ENCODE measurements at places on chromosomes 12 and 14. TPM values are rescaled to one million over a fixed set of nuclear protein-coding genes. Genes with fewer than 3 reads are reported as not detected.

DNA sequence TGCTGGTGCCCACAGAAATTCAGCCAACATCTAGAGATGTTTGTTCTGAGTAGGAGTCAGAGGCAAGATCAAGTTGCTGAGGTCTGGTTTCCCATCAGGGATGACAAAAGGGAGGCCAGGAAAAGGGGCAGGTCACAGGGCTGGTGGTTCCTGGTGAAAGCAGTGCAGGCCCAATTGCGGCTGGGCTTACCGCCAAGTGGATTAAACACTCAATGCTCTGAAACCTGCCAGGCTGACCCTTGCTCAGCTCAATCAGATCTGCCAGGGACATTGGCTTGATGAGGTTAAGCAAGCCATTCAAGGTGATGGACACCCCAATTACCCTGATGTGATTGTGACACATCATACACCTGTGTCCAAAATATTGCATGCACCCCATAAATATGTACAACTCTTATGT, 5.5 kb upstream of the OAS1 start:
- no peaks in the 10 kb centered on the region for H3K36me3 ChIP-seq
- H3K27ac ChIP-seq = no peak overlapping the region
- no peak overlapping the region for H3K4me3 ChIP-seq
- no peak for DNase-seq
- 0 out of 2 replicates have a peak, but pooled peaks cover 5% of the 10 kb centered on the region for H3K4me1 ChIP-seq
- H3K27me3 ChIP-seq = peaks cover 27% of the 10 kb centered on the region

- no peak for DNase-seq
- no peaks in the 10 kb centered on the region for H3K4me1 ChIP-seq
- H3K4me3 ChIP-seq = no peak overlapping the region
- H3K27ac ChIP-seq = no peak overlapping the region
Measured at GRCh38 chr12:130185455-130186391, 23.5 kb downstream of the FZD10 start.

DNA sequence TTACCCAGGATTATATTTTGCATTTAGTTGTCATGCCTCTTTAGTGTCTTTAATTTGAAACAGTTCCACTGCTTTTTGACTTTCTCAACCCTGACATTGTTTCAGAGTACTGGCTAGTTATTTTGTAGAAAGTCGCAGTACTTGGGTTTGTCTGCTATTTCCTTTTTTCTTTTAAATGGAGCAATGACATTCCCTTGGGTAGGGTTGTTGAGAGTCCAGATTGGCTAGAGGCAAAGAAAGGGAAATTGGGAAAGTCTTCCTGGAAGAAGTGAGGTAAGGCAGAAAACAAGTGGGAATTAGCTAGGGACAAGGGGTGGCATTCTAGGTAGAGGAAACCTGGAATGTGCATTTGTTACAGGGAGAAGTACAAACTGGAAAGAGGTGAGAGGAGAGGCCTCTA, 245.9 kb downstream of the EMP1 start:
- H3K27me3 ChIP-seq = no peaks in the 10 kb centered on the region
- DNase-seq = no peak
- no peaks in the 10 kb centered on the region for H3K4me1 ChIP-seq
- no peaks in the 10 kb centered on the region for H3K36me3 ChIP-seq
- H3K27ac ChIP-seq = no peak overlapping the region
- no peak overlapping the region for H3K4me3 ChIP-seq

DNA sequence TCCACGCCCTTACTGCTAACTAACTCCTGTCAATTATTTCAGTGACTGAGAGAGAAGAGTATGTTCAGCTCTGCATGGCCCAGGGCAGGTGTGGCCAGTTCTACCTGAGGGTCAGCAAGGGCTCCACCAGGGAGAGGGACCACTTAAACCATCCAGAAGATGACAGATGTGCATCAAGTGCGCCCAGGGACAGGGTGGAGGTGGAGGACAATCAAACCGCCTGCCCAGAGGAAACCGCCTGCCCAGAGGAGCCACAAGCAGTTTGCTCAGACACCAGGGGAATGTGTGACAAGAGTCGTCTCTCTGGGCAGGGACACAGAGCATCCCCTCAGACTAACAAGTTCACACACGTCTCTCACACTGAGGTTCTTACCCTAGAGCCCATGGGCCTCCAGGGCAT, 14.5 kb downstream of the DPF3 start:
- H3K27me3 ChIP-seq = peaks cover 6% of the 10 kb centered on the region
- H3K27ac ChIP-seq = no peak overlapping the region
- H3K36me3 ChIP-seq = no peaks in the 10 kb centered on the region
- no peak overlapping the region for H3K4me3 ChIP-seq

DNA sequence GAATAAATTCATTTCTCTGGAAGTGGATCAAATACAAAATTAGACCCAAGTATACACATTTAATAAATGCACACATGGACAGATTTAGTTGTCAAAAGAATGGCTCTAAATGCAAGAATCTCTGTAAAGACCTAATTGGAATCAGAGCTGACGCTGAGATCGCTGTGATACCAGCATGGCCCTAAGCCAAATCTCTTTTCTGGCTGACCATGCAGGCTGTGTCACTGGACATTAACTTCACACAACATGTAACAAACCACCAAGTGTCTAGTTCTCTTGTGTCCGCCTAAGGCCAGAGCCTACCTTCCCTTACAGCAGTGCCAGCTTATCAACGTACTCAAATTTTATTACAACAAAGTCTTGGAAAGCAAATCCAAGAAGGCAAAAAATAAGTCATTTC, 127.5 kb downstream of the MED13L start:
- no peak overlapping the region for H3K4me3 ChIP-seq
- no peaks in the 10 kb centered on the region for H3K36me3 ChIP-seq
- H3K4me1 ChIP-seq = peaks cover 8% of the 10 kb centered on the region
- no peaks in the 10 kb centered on the region for H3K27me3 ChIP-seq
- DNase-seq = no peak
- H3K27ac ChIP-seq = no peak overlapping the region

GRCh38 chr12:68037616-68038255, 48.5 kb downstream of the IFNG-AS1 start:
- H3K27ac ChIP-seq = no peak overlapping the region
- no peak for DNase-seq
- H3K4me1 ChIP-seq = no peaks in the 10 kb centered on the region
- H3K36me3 ChIP-seq = no peaks in the 10 kb centered on the region

DNA sequence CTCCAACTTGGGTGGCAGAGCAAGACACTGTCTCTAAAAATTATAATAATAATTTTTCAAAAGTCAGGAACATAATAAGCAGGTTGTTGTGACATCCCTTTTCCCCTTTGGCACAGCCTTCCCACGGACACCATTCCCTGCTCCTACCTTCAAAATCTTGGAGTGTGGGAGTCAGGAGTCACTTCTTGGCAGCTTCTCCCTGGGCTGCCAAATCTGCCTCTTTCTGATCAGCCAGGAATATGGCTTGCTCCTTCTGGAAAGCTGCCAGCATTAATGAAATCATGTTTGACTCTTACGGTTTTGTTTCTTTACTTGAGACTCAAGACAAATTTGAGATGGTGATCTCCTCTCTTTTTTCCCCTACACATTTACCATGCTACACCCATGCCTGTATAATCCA, 391.4 kb upstream of the SYT1 start:
- H3K4me1 ChIP-seq = no peaks in the 10 kb centered on the region
- H3K36me3 ChIP-seq = no peaks in the 10 kb centered on the region
- H3K27ac ChIP-seq = no peak overlapping the region
- no peak overlapping the region for H3K4me3 ChIP-seq
- no peak for DNase-seq
- H3K27me3 ChIP-seq = no peaks in the 10 kb centered on the region

DNA sequence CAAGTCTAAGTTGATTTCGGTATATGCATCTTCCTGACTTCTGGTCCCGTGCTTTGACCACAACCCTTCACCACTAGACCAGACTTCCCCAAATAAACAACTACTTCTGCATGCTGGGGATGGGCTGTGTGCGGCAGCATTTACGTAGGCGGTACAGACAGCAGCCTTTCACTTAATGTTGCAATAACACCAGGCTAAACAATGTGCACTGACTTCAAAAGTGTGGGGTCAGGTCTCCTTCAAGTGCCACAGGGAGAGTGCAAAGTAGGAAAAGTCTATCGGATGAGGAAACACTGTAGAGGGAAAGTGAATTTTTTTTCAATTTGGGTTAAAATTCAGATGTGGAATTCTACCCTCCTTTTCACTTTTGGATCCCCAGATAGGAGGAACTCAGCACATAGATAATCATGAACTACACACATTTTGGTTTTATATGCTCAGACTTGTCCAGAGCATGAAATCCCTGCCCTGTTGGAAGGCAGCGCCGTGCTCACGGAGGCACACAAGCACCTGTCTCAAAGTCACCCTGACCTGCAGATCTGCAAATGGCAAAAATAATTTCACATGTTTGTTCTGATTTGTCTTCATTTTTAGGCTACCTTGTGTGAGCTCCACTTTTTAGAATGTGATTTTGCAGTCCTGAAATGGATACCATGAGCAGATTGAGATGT, 3.6 kb upstream of the FOS start:
- peaks cover 4% of the 10 kb centered on the region for H3K36me3 ChIP-seq
- H3K4me3 ChIP-seq = no peak overlapping the region
- no peak for DNase-seq
- peaks cover 31% of the 10 kb centered on the region for H3K4me1 ChIP-seq

GRCh38 chr14:58712357-58712756, 74.6 kb downstream of the DACT1 start:
- H3K27ac ChIP-seq = no peak overlapping the region
- no peak for DNase-seq
- no peaks in the 10 kb centered on the region for H3K4me1 ChIP-seq

GRCh38 chr12:82458101-82458500, 99.8 kb downstream of the METTL25 start:
- no peaks in the 10 kb centered on the region for H3K4me1 ChIP-seq

DNA sequence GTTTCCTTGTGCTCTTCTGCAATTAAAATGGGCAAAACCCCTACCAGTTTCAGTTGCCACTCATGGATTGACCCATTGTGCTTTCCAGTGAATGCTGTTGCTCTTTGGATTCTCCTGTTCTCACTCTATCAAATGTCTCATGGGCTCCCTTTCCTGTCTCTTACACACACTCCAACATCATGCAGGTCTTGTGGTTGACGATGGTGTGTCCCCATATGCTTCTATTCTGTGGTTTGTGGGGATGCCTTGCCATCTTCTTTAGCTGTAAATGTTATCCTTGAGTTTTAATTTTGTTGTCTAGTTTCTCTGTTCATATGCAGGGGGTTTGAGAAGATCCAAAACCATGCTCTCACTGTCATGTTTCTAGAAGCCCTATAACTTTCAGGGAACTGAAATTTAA, 31.9 kb upstream of the FBXO34 start:
- no peaks in the 10 kb centered on the region for H3K4me1 ChIP-seq
- H3K27me3 ChIP-seq = peaks cover under 1% of the 10 kb centered on the region
- DNase-seq = no peak
- no peak overlapping the region for H3K4me3 ChIP-seq
- no peaks in the 10 kb centered on the region for H3K36me3 ChIP-seq

GRCh38 chr12:41743835-41744234, 400.8 kb downstream of the GXYLT1 start:
- no peaks in the 10 kb centered on the region for H3K36me3 ChIP-seq
- H3K4me1 ChIP-seq = no peaks in the 10 kb centered on the region
- H3K27ac ChIP-seq = no peak overlapping the region
- no peak overlapping the region for H3K4me3 ChIP-seq

GRCh38 chr12:78118036-78118435, 287.3 kb downstream of the NAV3 start:
- H3K27me3 ChIP-seq = no peaks in the 10 kb centered on the region
- DNase-seq = no peak
- H3K4me3 ChIP-seq = no peak overlapping the region
- no peak overlapping the region for H3K27ac ChIP-seq
- H3K36me3 ChIP-seq = no peaks in the 10 kb centered on the region
- no peaks in the 10 kb centered on the region for H3K4me1 ChIP-seq

GRCh38 chr12:64652346-64652745, 42.1 kb downstream of the RASSF3 start:
- no peak overlapping the region for H3K4me3 ChIP-seq
- H3K36me3 ChIP-seq = no peaks in the 10 kb centered on the region
- no peak overlapping the region for H3K27ac ChIP-seq
- H3K27me3 ChIP-seq = no peaks in the 10 kb centered on the region
- H3K4me1 ChIP-seq = peaks cover 47% of the 10 kb centered on the region
- no peak for DNase-seq

GRCh38 chr12:89970722-89971121, 262.1 kb upstream of the ATP2B1 start:
- H3K36me3 ChIP-seq = no peaks in the 10 kb centered on the region
- DNase-seq = no peak
- H3K4me3 ChIP-seq = no peak overlapping the region
- no peak overlapping the region for H3K27ac ChIP-seq

DNA sequence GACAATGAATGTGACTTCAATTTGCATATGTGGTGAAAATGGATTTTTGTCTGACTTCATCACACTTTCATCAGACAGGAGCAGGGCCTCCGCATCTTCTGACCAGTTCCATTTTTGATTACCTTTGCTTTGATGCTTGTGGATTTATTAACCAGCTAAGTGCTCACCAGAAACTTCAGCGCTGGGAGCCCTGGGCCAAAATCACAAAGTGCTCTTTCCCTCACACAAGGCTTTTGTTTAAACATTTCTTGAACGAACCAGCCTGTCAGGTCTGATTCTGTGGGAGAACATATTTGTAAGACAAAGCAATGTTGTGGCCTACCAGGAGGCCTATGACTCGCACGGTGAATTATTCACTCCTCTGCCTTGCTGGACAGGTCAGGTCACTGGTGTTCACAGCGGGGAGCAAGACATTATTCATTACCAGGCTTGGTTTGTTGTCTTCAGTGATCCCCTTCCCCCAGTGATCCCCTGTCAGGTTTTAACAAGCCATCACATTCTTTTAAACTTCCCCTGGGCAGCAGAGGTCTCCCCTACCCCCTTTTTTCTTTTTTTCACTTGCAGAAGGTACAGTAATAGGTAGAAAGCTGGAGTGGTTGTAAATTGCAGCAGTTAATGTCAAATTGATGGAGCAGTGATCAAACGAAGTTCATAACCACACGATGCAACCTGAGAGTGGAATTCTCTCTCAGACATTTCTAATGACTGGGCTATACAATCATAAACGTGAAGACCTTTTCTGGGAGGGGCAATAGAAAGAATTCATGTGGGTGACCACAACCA, 167.5 kb upstream of the PRICKLE1 start:
- peak overlapping the region; percentile 15 for H3K27ac ChIP-seq
- peak overlapping the region; percentile 32 for H3K4me3 ChIP-seq
- no peaks in the 10 kb centered on the region for H3K27me3 ChIP-seq
- peak; percentile 85 for DNase-seq

The ZNF891 gene
- total RNA-seq = 0.02 TPM

The MDGA2 gene
- total RNA-seq = not detected

The MPHOSPH9 gene
- total RNA-seq = 44.9 TPM

The TRIAP1 gene
- total RNA-seq = 40.3 TPM

The SERPINA1 gene
- total RNA-seq = 9.1 TPM
